ENCODE measurements at places on chromosomes 1 and 21.

DNA sequence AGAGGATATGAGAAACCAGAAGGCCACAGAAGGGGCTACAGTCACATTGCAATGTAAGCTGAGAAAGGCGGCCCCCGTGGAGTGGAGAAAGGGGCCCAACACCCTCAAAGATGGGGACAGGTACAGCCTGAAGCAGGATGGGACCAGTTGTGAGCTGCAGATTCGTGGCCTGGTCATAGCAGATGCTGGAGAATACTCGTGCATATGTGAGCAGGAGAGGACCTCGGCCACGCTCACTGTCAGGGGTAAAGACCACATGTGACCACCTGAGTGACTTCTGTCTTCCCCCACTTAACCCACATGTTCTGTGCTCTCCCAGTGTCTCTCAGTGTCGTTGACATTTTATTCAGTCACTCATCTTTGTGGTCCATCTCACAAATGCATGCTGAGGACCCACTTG, 92.1 kb downstream of the OBSCN start:
- no peak for DNase-seq

DNA sequence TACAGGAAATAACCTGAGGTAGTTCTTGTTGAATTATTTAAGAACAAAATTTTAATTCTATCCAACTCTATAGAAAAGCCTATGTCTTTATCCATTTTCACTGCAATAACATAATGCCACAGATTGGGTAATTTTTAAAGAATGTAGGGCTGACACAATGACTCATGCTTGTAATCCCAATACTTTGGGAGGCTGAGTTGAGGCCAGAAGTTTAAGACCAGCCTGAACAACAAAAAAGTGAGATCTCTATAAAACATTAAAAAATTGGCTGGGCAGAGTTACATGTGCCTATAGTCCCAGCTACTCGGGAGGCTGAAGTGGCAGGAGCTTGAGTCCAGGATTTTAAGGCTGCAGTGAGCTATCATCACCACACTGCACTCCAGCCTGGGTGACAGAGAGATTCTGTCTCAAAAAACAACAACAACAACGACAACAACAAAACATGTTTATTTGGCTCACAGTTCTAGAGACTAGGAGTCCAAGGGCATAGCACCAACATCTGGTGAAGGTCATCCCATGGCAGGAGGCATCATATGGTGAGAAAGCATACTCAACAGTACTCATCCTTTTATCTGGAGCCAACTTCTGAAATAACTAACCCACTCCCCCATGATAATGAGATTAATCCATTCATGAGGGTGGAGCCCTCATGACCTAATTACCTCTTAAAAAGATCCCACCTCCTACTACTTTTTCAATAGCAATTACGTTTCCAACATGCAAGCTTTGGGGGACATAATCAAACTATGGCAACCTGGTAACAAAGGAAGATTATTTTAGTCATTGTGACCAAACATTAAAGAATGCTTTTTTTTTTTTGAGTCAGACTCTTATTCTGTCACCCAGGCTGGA, 59.6 kb downstream of the ABL2 start:
- DNase-seq = no peak

DNA sequence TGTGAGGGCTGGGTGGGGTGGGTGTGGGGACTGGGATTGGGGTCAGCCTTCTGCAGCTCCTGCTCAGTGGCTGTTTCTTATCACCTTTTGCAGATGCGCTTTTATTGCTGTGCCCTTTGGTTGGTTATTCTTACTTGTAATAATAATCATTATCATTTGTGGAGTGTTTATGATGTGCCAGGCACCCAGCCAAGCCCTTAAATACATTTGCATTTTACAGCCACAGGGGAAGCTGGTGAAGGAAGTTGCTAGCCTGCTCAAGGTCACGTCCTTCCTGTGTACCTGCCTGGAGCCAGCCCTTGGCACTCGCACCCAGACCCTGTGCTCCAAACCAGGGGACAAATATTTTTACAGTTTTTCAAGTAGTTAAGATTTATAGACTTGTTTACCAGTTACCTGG, 144.0 kb downstream of the PGBD5 start:
- DNase-seq = no peak

- no peak for DNase-seq
These were observed 9.4 kb downstream of the FAM229A start for GRCh38 chr1:32352831-32353383.

DNA sequence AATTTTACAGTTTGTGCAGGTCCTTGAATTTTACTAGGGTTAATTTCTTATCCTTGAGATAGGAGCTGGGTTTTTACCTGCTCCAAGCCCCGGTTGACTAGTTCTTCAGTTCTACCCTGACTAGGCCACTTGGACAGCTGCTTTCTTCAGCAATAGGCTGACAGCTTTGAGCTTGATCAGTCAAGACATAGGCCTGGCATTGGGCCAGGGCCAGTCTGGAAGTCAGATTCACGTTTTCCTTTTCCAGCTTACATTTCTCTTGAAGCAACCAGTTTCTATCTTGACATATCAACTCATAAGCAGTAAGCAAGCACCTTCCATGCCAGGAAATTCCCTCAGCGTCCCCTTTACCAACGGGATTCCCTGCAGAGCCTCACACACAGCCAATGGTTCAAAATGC, 63.7 kb upstream of the AJAP1 start:
- DNase-seq = no peak

DNA sequence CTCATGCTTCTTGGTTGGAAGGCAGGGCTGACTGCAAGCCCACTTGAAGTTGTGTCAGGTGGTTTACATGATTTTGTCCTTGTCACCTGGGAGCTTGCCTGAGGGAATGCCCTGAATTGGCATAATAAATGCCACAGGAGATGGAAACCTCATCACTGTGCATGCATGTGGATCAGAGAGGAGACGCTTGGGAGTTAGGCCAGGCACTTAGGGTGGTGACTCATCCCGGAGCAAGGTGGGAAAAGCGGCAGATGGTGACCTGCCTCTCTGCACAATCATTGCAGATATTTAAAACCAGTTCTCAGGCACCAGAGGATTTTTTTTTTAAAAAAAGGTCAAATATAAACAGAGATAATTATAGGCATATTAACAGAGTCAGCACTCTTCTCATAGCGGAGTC, 202.2 kb upstream of the KIAA0040 start:
- no peak for DNase-seq

DNA sequence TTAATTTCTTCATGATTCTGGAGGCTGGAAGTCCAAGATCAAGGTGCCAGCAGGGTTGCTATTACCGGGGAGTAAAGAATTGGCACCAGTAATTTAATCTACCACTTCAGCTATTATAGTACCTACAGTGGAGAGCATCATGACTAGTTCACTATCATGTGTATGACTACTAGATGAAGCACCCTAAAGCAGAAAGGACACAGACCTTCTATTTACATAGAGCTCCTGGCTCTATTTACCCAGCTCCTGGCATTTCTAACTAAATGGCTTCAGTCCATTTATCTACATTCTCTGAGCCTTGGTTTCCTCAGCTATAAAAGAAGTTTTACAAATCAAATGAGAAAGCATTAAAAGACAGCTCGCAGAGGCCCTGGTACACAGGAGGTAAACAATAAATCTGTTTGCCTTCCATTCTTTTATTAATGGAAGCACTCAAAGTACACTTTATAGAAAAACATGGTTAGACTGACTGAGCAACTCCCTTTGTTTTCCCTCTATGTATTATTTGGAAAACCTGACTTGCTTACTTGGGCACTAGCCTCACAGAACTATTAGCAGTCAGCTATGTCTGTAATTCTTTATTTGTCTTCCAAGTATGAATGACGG, 203.0 kb downstream of the SLC35F3 start:
- no peak for DNase-seq

DNA sequence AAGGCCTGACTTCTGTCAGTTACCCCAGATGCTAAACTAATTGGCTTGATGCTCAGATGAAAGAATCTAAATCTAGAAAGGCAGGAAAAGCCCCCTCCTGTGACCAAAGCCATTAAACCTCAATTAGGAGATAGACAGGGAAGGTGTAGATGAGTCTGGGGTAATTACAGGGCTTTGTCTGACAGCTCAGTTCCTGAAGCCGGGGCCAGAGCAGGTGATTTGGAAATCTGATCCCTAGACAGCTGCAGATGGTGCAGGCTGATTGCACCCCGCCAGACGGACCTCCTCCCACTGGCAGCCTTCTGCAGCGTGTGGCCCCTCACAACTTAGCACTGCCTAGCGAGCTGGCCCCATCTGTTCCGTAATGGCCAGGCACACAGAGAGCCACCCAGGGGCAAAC, 395.1 kb downstream of the HLX start:
- DNase-seq = no peak

DNA sequence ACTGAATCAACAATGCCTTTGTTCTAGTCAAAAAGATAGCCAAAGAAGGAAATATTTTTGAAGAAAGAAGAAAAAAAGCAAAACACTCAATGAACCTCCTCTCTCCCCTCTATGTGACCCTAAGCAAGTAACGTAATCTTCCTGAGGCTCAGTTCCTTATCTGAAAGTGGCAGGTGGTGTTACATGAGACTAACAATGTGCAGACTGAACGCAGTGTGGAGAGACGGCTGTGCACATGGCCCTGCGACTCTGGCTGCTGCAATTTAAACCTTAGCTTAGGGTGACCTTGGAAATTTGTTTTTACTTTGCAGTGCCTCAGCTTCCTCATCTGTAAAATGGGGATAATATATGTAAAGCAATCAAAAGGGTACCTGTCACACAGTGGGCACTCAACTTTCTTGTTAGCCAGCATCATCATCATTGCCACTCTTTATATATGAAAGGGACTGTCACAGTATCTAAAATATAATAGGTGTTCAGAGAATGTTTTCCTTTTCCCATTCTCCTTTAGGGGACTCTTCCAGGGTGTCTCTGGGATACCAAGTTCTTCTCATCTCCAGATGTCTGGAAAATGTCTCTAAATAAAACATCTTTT, 100.1 kb upstream of the JUN start:
- DNase-seq = no peak

DNA sequence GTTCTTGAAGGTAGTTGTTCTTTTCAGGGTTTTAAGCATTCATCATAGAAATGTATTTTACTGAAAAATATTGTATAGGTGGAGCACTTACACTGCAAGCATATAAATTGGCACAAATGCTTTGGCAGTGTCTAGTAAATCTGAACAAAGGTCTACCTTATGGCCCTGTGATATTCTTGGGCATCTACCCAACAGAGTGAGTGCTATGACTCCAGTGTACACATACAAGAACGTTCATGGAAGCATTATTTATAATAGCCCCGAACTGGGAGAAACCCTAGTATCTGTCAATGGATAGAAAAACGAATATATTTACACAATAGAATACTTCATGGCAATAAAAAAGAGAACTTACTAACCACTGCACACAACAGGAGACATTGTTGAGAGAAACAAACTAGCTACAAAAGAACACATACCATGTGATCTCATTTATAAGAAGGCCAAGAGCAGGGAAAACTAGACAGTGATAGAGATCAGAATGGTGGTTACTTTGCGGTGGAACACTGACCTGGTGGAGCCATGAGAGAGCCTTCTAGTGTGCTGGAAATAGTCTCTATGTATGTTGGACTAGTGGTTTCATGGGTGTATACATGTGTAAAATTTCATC, 96.0 kb downstream of the MAB21L3 start:
- no peak for DNase-seq

DNA sequence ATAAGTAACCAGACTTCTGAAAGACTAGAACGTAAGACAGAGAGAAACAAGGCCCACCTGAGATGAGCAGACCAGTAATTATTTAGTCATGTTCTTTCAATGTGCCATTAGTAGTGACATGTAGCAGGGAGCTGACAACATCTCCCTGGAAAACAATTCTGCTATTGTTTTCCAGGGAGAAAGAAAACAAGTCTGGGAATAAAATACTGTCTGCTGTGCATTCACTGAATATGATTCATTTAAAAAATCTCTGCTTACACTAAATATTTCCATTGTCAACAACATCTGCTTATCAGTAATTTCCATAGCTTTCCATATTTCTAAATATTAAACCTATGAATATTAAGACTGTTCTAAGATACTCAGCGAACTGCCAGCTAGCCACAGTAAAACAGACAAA, 80.0 kb downstream of the VCAM1 start:
- DNase-seq = no peak

DNA sequence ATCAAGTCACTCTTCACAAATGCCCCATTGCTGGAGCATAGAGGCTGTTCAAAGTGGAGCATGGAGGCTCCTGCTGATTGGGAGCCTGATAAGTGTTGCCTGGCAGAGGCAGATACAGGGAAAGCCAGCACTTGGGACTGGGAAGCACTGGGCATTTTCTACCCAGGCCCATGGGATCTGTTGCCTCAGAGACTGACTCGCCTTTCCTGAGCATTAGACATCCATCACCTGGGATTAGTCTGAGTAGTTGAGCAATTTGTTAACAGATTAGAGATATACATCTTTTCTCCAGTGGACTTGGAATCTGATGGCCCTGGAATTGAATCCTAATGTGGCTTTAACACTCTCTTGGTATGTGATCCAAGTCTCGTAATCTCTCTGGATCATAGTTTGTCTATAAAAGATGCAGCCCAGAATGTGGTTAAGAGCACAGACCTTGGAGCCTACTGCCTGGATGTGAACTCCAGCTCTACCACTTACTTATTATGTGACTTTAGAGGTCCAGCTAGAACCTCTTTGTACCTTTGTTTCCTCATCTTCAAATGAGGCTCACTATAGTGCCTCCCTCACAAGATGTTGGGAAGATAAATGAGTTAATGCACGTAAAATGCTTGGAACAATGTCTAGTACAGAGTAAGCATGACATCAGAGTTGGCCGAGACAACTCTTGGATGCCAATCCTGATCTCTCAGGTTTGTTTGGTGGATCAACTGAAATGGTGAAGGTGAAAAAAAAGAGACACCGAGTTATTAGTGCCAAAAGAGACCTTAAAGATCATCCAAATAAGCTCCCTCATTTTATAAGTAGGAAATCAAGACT, 38.3 kb upstream of the NRDC start:
- no peak for DNase-seq

DNA sequence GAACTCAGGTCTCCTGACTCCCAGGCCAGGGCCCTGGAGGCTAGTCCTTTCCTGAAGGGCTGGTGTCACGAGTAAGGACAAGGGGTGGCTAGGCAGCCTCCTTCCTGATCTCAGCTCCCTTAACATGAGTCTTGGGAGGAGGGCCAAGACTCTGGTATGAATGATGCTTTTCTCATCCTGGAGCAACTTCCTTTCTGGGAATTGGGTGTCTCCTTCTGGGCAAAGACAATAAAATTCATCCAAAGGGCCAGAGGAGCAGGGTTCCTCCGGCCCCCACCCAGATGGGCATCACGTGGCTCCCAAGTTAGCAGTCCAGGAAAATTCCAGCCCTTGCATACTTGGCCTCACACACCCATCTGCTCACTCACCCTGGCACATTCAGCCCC, at the start of gene FAM167B:
TSS of gene FAM167B (plus strand) at position 335 of the 386 bp plus-strand sequence. CDS start 200 bp downstream, outside the sequence.
- DNase-seq = no peak

- DNase-seq = no peak
These were observed 3.2 kb downstream of the NOS1AP start for GRCh38 chr1:162072740-162073139.

- peak; percentile 10 for DNase-seq
These were observed 506 bp downstream of the C1orf50 start for GRCh38 chr1:42767510-42768000.
